Adipocyte (in vitro differentiated cells): ENCODE measurements at places on chromosomes 13 and 19.

DNA sequence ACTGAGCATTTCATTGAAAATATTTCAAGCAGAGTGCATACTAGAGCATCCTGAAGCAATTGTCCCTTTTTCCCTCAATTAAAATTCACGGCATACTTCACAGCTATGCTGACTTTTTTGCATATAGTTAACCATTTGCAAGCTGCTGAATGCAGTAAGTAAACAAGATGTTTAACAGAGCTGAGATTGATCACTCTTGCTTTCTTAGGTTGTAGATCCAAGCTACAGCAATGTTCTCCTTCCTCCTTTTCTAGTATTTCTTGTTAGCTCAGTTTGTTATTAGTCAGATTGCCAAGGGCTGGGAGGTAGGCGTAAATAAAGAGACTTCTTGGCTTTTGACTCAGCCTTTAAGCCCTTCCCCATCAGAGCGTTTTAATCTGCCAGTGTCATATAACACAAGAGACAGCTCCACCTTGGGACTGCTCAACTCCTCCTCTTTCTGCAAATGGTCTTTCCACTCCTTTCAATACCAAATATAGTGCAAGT, at the start of gene SLITRK6:
Gene SLITRK6 (minus strand): TSS at position 323 of the 486 bp plus-strand sequence. CDS start 2,911 bp downstream, outside the sequence.
- DNase-seq, result peak; percentile 73

DNA sequence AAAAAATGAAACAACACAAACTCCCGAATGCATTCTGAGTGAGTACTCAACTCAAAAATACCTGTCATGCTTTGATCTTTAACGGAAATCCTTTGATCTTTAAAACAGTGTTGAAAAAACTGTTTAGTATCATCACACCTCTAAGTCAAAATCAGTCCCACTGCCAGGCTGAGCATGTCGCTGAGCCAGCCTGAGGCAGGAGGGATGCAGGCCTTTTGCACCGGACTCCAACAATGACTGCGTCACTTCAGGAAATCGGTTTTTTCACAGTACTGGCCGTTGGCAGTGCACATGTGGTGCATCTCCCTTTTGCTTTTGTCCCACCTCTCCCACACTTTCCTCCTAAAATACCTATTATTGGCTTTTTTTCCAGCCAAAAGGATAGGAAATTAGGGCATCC, 78.2 kb downstream of the SHISA2 start:
- DNase-seq, result no peak

DNA sequence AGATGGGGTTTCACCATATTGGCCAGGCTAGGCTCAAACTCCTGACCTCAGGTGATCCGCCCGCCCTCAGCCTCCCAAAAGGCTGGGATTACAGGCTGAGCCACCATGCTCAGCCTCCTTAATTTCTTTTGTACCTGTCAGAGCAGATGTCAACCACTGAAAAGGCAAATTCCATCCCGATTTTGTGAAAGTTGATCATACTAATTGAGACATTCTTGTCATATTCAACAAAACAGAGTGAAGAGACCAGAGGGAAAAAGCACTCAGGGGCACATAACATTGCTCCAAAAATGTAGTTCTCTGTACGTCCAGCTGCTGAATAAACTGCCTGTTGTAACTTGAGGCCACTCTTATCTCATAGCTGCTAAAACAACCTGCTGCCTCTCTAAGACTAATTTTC, 27.4 kb upstream of the PSPC1 start:
- no peak for DNase-seq

DNA sequence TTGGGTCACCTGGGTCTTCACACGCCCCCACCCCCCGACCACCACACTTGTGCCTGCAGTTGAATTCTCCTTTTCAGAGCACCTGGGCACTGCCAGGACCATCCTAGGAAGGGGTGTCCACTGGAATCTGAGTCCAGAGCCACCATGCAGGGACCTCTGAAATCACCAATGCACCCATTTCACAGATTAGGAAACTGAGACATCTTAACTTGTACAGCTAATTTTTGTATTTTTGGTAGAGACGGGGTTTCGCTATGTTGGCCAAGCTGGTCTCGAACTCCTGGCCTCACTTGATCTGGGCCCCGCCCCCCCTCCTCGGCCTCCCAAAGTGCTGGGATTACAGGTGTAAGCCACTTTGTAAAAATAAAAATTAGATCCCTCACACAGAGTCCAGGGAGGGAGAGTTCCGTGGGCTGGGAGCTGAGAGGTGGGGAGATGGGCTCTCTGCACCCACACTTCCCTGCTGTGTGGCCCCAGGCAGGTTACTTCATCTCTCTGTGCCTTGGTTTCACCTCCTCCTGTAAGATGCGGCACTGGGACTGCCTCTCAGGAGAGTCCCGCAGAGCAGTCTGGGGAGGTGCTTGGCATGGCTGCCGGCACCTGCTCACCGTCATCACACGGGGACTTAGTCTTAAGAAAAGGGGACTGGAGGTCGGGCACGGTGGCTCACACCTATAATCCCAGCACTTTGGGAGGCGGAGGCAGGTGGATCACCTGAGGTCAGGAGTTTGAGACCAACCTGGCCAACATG, 45.9 kb upstream of the C19orf12 start:
- no peak for DNase-seq

DNA sequence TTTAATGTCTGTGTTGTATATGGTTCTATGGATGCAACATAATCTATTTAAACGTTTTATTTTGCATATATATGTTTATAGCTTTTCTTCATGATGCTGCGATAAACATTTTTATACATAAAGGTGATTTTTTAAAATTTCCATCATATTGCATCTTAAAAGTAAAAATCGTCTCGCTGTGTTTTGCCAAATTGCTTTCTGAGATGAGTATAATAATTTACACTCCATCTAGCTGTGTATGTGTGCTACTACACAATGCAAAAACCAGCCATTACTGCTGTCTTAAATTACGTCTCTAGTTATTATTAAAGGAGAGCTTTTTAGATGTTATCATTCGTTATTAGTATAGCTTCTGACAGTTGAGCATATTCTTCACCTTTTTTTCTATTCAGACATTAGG, 37.2 kb downstream of the METTL21C start:
- no peak for DNase-seq

GRCh38 chr19:42850981-42851717, 28.4 kb downstream of the PSG1 start:
- peak; percentile 97 for DNase-seq

- DNase-seq, result no peak
Observed at GRCh38 chr19:58355908-58356765, 2.8 kb upstream of the A1BG start.

GRCh38 chr19:44772959-44773358, 4.7 kb upstream of the CBLC start:
- DNase-seq, result no peak

DNA sequence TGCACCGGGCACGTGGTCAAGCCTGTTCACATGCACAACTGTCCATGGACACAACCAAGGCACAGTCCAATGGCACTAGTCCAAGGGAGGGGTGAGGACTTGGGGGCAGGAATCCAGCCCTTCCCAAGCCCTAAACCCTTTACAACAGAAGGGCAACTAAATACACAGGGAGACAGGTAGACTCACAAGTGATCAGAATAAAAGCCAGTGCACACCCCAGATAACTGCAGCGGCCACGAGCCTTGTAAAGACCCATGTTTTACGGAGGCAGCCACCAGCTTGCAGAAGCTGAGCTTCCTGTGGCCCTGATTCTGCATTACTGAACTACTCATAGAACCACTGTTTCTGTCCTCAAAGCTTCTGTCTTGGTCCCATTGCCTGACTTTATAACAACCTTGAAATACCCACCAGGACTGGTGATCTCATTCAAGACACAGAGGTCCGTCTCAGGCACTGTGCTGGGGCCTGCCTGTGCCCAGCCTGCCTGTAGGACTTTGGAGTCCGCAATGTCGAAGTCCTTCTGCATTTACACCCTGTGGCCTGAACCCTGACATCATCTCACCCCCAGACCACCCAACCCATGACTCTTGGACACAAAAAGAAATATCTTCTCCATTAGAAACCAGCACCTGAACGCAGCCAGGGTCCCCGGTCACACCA, 181.2 kb downstream of the COL4A1 start:
- no peak for DNase-seq

DNA sequence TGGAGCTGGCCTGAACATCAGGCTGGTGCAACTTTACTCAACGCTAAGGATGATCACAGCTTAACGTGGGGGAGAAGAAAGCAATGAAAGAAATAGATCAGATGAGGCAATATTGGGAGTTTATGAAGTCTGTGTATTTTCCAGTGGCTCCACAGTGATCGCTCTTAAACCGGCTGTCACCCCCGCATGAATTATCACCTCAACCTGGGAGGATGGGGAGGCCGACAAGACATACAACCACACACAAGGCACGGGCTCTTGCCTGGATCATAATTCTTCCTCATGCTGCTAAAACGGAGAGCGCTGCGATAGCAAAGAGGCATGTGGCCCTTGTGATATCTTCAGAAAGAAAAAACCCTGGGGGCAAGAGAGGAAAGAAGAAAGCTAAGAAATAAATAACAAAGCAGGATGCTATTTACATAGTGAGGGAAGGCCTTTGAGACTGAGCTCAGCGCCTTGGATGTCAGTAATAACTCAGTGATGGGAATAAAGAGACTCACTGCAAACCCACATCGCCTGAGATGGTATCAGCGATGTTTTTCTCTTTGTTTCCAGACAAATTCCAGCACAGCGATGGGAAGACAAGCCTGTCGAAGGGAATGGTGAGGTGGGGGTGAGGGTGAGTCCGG, 19.1 kb upstream of the CHST8 start:
- no peak for DNase-seq

DNA sequence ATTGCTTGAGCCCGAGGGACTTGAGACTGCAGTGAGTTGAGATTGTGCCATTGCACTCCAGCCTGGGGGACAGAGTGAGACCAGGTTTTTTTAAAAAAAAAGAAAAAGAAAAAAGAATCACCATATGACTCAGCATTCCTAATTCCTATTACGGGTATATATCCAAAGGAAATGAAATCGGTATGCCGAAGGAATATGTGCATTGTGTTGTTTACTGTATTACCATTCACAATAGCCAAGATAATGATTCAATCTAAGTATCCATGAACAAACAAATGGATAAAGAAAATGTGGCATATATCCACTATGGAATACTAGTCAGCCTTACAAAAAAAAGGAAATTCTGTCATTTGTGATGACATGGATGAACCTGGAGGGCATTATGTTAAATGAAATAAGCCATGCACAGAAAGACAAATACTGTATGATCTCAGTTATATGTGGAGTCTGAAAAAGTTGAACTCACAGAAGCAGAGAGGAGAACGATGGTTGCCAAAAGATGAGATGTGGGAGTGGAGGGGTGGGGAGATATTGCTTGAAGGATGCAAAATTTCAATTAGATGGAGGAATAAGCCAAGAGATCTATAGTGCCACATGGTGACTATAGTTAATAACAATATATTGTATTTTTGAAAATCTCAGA, 4.3 kb upstream of the KL start:
- DNase-seq, result no peak

DNA sequence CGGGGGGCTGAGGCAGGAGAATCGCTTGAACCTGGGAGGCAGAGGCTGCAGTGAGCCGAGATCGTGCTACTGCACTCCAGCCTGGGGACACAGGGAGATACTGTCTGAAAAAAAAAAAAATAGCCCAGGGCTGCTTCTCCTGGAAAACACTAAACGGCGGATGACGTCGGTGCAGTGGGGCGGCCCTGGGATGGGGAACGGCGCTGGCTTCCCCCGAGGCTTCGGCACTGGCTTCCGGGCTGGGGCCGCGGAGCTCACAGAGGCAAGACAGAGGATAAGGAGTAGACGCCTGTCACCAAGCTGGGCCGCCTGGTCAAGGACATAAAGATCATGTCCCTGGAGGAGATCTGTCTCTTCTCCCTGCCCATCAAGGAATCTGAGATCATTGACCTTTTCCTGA, 5.0 kb downstream of the PRSS57 start:
- DNase-seq, result no peak

- no peak for DNase-seq
Observed at GRCh38 chr19:42006569-42006968, 12.5 kb upstream of the ATP1A3 start.

- no peak for DNase-seq
Observed at GRCh38 chr19:10583036-10583776, 3.9 kb downstream of the AP1M2 start.

GRCh38 chr13:113471844-113472243, 18.6 kb upstream of the ADPRHL1 start:
- no peak for DNase-seq
